ENCODE measurements at places on chromosomes 6 and 20.
A peak's percentile ranks its signal among the peaks of the same experiment; 100 is the strongest.

- ATAC-seq: no peak
Measured at GRCh38 chr6:74598462-74599393, 607.1 kb downstream of the COL12A1 start.

DNA sequence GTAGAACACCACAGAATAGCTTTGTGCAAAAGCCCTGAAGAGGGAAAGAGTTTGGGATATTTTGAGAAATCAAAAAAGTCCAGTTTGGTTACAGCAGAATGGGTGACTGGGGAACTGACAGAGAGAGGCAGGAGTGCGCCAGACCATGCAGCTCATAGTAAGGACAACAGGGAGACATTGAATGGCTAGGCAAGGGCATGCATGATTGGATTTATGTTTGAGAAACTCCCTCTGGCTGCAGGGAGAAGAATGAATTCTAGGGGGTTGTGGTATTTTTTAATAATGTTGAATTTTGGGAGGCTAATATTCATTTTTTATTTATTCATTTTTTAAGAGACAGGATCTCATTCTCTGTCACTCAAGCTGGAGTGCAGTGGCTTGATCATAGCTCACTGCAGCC lies 49.9 kb downstream of the TGM2 start:
- no peak for ATAC-seq

DNA sequence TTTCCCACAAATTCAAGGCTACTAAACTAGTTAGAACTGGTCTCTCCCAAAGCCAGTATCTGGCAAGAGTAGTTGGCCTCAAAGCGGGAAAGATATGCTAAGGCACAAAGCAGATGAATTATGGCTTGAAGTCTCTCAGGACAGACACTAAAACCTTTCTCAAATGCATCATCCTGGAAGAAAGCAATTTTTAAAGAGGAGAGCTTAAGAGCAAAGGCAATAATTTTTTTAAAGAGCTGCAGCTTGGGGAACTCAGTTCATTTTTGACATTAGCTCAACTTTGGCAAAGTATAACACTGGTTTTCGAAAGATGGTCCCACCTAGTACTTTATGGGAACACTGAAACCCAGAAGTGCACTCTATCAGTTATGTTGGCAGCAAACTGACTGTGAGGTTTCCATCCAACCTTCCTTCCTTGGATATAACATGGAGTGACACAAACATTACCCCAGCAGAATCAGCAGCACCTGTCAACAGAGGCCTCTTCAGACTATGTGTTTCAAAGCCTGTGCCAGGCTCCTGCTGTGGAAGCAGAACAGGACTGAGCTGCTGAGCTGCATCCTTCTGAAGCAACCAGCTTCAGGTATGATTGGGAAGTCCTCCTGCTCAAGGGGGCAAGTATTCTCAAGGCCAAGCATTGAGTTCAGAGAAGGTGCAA lies 852.3 kb upstream of the HS3ST5 start:
- no peak for ATAC-seq

DNA sequence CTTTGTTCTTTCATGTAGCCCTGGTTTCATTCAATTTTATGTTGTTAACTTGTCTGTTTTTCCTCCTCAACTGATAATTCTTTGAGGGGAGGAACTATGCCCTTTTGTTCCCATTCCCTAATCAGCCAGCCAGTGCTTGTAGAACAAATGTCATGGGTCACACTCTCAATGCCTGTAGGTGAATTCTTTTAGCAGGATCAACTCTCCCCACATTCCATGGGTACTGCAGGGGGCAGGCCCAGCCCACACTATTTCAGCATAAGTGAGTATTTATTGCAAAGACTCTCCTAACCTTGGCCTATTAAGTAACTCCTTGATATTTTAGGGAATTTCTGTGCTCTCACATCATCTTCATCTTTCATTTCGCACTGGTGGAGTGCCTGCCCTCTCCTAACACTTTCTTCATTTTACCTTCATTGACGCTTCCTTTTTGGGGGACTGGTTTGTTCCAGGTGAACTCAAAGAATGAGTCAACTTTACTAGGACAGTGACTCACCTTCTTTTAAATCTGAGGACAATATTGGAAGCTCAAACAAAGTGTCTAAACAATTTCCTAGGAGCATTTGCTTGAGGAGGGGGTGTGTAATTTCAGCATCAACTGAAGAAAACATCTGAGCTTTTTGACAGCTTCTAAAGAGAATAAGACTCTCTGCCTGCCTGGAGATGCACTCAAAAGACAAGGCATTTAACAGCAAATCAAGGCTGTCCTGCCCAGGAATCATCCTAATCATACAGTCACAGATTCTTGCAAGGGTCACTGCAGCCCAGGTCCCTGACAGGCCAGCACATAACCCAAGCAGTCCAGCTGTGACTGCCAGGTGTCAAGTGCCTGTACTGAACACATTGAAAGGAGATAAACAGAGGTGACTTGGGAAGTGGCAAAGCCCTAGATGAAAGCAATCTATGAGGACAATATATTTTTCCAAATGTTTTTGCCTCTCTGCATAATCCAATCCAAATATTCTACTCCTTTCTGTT lies 263.9 kb upstream of the PRND start:
- no peak for ATAC-seq

GRCh38 chr20:10338426-10339180 lies 95.4 kb downstream of the MKKS start:
- ATAC-seq: no peak

GRCh38 chr20:17723301-17723691 lies 23.5 kb downstream of the BANF2 start:
- ATAC-seq: no peak

- no peak for ATAC-seq
Measured at GRCh38 chr6:123526128-123526527, 110.6 kb downstream of the TRDN start.

GRCh38 chr6:22940581-22941290 lies 371.4 kb downstream of the HDGFL1 start:
- 0 out of 3 replicates have a peak, but pooled peaks have one; percentile 24 for ATAC-seq

DNA sequence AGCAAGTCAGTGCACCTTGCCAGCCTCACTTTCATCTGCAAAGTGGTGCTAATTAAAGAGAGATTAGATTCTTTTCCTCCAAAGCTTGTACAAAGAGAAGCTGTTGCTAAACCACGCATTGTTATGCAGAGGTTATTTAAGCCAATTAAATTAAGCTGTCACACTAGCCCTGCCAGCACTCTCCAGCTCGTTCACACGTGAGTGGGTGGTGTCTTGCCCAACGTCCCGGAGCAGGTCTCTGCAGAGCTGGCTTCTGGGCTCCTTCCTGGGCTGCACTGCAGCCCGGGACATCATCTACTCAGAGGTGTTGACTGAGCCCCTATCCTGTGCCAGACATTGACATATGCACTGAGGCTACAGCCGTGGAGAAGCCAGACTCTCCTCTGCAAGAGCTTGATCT lies 401.6 kb upstream of the SULF2 start:
- ATAC-seq: no peak

GRCh38 chr6:18400831-18401446 lies 13.8 kb downstream of the RNF144B start:
- ATAC-seq: peak; percentile 71

GRCh38 chr6:42175860-42176259 lies 2.7 kb downstream of the GUCA1A start:
- ATAC-seq: no peak

GRCh38 chr6:137237413-137238170 lies 18.4 kb upstream of the IFNGR1 start:
- ATAC-seq: no peak

DNA sequence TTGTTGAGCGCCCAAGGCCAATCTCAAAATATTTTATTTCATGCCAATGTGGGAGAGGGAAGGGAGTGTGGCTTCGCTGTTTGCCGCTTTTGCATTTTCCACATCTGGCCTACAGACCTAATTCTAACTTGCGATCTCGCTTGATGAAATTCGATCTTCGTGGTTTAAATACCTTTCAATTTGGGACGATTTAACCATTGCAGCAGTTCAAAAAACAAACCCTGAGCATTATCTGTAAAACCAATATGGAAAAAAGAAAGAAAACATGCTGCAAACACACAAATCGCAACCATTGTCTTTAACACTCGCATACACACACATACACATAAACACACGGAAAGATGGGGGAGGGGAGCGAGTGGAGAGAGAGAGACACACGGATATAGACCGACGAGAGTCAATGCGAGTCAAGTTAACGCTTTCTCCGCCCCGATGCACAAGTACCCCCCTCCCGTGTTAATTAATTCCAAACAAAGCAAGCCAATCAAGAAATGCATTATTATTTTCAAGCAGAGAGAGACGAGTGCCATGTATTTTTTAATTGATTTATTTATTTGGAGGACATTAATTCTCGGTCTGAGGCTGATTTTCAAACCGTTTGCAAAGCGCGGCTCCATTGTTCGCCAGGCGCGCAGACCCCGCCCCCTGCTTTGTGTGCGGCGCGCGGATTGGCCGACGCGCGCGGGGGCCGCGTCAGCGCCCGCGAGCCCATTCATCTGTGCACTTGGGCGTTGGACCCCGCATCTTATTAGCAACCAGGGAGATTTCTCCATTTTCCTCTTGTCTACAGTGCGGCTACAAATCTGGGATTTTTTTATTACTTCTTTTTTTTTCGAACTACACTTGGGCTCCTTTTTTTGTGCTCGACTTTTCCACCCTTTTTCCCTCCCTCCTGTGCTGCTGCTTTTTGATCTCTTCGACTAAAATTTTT lies at the start of gene MARCKS:
TSS of gene MARCKS (plus strand) at position 721 of the 931 bp plus-strand sequence. CDS start 401 bp downstream, outside the sequence.
- peak; percentile 61 for ATAC-seq

GRCh38 chr20:63315240-63315689 lies 22.3 kb downstream of the COL20A1 start:
- ATAC-seq: no peak

GRCh38 chr6:158622545-158623190 lies 21.9 kb downstream of the DYNLT1 start:
- no peak for ATAC-seq

DNA sequence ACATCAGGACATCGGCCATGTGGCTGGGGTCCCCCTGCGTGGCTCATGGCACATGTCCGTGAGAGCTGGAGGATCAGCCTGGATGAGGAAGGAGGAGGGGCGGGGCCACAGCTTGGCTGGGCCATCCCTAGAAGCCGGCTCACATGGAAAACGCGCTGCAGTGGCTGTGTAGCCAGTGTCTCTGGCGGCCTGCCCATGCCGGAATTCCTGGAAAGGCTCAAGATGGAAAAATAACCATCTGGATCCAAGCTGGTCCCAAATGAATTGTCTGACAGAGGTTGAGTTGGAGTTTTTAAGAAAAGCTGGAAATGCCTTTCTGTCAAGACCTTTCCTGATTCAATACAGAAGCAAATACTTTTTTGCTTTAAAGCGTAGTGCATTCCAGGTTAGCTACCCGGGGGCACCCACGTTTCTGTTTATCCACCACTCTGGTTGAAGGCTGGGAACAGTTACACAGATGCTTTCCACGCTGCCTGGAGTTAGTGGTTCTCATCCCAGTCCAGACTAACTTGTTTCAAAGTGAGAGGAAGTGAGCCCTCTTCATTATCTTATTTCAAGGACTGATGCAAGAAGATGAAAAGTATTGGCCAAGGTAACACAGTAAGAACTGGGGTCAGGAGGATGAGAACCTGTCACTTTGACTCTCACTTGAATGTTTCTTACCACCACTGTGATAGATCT lies 99.0 kb downstream of the GMPR start:
- peak; percentile 65 for ATAC-seq

GRCh38 chr20:57826666-57827287 lies 117.0 kb upstream of the PMEPA1 start:
- ATAC-seq: no peak

DNA sequence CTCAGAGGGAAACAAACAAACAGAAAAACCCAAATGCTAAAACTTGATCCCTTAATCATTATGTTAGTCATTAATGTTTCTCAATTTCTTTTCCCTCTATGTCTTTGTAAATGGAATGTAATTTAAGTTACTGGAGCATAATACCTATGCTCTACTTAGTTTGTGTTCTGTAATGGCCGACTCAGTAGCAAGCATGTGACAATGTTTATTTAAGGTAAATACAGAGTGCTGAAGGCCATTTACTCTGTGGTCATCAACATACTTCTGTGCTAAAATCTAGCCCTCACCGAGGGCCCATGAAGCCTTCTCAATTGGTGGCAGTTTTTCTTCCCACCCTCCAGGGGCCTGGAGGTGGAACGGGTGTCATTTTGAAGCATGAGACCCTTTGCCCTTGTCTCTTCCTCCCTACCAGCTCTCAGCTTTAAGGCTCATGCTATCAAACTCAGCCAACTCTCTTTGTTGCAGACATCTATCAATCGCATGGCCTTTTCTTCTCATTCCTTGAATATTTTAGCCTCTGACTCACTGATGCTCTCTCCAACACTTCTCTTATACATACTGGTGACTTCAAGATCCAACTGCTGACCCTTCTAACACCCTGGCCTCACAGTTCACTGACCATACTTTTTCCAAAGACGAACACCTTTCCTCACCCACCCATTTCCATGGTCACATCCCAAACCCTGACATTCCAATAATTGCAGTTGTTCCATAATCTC lies 48.2 kb downstream of the STX7 start:
- ATAC-seq: peak; percentile 63

DNA sequence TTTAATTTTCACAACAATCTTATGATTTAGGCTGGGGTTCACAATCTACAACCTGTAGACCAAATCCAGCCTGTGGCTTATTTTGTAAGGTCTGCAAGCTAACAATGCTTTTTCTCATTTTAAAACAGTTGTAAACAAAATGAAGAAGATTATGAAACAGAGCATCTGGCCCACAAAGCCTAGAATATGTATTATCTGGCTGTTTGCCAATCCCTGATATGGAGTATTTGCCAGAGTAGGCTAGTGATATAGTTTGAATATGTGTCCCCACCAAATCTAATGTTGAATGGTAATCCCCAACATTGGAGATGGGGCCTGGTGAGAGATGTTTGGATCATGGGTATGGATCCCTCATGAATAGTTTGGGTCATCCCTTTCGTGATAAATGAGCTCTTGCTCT lies 201.8 kb downstream of the DHX35 start:
- no peak for ATAC-seq

DNA sequence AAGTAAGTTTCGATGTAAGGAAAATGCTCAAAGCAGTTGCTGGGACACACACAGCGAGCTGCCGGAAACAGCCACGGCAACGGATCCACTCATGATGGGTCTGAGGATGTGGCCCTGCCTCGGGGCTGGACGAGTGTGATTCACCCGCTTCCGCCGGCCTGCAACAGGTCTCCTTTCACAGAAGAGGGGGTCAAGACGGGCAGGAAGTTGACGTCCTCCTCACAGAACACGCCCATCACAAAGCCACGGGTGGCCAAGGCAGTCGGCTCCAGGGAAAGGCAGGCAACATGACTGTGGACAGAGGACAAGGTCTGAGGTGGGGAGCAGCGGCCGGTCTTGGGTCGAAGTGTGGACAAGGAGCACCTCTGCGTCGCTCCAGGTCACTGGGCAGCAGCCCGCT lies 29.9 kb upstream of the SMOC2 start:
- no peak for ATAC-seq
